RCC 7860 (cell line): ENCODE measurements at places on chromosomes 16 and 17.
A peak's percentile ranks its signal among the peaks of the same experiment; 100 is the strongest.

DNA sequence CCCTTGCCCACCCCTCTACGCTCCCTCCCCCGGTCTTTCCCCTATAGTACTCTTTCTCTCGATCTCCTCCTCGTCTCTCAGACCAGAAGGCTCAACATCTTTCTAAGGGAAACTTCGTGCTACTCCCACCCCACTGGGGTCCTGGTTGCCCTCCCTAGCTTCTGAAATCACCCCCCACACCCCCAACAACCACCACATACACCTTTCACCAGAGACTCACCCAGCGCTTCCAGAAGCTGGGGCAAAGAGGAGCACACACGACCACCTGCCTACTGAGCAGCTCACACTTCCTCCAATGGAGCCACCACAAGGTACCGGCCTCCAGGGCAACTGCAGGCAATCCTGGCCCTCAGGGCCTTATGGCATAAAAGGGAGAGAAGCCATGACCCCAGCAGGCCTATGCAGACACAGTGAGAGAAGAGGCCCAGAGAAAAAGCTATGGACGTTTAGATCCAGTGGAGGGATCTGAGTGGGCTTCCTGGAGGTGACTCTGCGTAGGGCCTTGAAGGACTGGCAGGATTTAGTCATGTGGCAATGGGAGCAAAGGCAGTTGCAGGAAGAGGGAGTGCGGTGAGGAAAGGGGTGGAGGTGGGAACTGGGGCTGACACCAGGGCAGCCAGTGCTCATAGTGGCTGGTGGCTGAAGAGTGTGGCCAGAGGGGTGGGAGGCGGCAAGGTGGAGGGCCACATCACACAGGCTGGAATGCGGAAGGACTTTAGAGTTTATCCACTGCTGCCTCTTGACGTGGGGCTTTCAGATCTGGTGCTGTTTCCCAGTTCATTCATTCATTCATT lies 12.1 kb upstream of the TMEM92 start:
- no peak for DNase-seq

DNA sequence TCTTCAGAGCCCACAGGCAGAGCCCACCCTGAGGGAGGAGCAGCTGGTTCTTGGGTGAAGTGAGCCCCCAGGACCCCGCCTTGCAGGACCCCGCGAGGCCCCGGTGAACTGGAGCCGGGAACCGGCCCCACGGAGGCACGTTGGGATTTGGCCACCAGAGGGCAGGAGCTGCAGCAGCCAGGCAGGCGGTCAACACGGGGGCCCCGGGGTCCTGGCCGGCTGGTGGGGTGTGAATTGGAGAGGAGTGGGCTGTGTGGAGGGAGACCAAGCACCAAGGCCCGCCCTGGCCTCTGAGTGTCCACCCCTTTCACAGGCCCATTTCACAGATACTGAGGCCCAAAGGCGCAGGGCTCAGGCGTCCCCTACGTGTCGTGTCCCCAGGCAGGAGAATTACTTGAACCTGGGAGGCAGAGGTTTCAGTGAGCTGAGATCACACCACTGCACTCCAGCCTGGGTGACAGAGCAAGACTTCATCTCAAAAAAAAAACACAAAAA lies 2.2 kb downstream of the DPEP1 start:
- DNase-seq: no peak

DNA sequence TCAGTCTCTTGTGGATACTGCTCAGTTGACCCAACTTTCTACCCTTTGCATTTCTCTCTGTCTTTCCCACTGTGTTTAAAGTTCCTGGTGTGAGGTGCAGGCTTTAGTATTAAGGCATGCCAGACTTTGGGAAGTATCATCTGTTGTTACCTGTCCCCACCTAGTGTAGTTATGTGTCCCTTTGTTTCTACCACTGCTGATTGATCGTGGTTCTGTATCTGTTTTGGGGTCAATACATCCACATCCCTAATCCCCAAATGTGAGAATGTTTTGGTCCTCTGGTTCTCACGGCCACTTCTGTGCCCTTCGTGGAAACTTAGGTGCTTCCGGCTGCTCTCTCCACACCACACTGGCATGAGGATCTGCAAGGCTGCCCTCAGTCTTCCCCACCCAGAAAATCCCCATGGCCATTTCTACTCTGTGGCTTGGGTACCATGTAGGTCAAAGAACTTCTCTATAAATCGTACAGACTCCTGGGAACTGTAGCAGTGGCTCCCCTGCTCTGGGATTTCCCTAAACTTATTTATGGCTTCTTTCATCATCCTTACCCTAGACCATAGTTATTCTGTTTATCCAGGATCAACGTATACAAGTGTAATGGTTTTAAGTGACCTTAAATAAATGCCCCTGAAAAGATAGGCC lies 443.2 kb downstream of the XYLT1 start:
- DNase-seq: no peak

GRCh38 chr16:29696881-29697331 lies 17.9 kb downstream of the QPRT start:
- no peak for DNase-seq

- DNase-seq: no peak
These were observed 15.3 kb downstream of the CA7 start for GRCh38 chr16:66859397-66860068.

DNA sequence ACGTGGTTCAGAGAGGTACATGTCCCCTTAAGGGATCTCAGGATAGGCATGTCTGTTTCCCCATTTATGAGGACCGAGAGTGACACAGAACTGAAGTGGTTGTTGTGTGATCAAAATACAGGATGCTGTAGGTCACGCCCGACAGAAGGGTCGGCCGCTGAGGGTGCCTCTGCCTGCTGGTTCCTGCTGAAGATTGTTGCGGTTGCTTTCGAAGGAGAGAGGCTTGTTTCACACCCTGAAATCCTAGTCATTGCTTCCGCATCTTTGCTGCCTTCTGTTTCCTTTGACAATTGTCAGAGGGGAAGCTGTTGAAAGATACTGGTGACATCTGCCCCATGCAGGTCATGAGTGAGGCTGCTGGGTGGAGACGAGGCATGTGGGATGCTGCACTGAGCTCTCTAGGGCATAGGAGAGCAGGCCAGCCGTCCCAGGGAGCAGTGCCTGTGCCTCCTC lies 3.8 kb upstream of the NAT9 start:
- DNase-seq: no peak

DNA sequence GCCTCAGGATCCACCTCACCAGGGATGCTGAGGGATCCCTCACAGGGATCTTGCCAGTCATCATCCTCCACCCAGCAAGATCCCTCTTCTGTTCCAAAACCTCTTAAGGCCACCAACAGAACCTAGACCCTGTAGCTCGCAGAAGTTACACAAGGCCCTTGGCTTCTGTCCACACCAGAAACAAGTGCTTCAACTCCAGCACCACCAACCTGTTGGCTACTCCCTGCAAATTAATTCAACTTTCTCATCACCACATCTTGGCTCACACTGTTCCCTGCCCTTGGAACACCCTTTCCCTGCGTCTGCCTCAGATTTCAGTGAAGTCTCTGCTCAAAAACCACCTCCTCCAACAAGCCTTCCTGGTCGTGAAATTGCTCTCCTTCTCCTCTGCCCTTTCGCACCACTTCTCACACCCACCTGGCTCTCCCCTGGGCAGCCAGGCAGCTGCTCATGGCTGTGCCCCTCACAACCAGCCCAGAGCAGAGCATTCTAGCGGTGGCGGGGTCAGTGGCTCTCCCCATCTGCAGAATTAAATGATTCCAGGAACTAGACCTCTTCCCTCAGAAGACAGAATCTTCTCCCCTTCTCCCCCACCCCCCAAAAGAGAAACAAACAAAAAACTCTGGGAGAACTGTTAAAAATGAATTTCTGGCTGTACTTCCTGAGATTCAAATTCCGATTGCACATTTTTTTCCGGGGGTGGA lies 1.8 kb downstream of the PLLP start:
- DNase-seq: no peak

- DNase-seq: no peak
These were observed 397.4 kb downstream of the CA10 start for GRCh38 chr17:51761105-51761504.

GRCh38 chr17:59837308-59838051 lies 55.3 kb downstream of the TUBD1 start:
- peak; percentile 100 for DNase-seq

DNA sequence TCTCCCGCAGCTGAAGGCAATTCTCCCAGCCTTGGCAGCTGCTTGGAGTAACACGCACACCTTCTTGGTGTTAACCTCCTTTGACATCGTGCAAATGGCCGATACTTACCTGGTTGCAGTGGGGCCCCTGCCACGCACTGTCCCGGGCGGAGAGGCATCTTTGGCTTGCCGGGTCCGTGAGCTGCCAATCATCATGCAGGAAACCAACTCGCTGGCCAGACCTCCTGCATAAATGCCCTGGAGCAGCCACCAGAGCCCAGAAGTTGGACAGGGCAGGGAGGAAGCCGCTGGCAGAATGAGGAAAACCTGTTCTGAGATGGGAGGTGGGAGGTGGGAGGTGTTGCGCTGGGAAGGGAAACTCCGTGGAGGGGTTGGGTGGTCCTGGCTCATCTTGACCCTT lies 41.7 kb upstream of the CREBBP start:
- no peak for DNase-seq

DNA sequence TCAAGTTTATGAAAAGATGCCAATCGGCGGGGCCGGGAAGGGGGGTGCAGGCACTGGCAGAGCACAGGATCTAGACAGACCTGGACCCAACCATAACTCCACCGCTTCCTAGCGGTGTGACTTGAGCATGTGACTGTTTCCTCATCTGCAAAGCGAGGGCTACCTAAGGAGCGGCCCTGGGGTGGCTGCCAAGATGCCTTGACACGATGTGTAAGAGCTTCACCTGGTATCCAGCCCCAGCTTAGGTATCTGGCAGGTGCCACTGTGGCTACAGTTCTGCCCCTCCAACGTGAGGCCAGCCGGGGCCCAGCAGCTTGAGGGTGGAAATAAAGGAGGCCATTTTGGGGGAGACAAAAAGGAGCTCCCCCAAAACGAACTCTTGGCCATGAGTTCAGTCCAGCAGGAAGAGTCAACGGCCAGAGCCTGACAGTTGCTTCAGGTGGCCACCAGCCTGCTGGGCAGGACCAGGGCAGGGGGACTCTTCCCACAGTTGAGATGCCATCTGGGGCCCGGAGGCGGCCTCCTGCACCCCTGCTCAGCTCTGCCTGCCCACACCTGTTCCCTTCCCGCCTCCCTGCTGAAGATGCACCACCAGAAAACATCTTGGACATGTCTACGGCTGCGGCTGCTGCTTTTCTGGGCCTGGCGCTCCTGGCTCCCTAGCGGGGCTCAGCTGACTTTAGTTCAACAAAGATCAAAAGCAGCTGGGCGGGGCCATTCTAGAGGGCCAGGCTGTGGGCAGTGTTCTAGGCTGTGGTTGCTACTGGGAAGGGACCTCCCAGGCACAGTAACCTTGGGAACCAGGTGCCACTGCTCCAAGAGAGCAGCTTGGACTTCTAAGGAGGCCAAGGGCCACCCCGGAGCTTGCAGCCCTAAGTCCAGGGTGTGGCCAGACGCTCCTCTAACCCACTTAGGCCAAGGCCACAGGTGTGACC lies 3.4 kb upstream of the MTSS2 start:
- DNase-seq: no peak

GRCh38 chr17:36592716-36593321 lies 1.1 kb downstream of the DHRS11 start:
- no peak for DNase-seq

GRCh38 chr16:74749291-74750055 lies 25.1 kb downstream of the FA2H start:
- DNase-seq: no peak

DNA sequence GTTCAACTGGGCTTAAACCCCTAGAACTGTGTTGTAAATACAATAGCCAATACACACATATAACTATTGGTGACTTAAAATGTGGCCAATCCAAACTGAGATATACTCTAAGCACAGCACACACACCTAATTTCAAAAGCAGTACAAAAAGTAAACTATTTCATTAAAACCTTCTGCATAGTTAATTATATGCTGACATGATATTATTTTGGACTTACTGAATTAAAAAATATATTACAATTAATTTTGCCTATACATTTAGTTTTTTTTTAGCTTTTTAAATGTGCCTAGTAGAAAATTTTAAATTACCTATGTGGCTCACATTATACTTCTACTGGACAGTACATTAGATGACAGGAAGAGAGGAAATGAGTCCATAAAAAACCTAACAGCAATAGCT lies 21.5 kb downstream of the MED13 start:
- DNase-seq: no peak

GRCh38 chr17:65139101-65139764 lies 2.1 kb downstream of the RGS9 start:
- no peak for DNase-seq

- no peak for DNase-seq
These were observed 23.3 kb upstream of the SLC5A10 start for GRCh38 chr17:18928628-18929125.

DNA sequence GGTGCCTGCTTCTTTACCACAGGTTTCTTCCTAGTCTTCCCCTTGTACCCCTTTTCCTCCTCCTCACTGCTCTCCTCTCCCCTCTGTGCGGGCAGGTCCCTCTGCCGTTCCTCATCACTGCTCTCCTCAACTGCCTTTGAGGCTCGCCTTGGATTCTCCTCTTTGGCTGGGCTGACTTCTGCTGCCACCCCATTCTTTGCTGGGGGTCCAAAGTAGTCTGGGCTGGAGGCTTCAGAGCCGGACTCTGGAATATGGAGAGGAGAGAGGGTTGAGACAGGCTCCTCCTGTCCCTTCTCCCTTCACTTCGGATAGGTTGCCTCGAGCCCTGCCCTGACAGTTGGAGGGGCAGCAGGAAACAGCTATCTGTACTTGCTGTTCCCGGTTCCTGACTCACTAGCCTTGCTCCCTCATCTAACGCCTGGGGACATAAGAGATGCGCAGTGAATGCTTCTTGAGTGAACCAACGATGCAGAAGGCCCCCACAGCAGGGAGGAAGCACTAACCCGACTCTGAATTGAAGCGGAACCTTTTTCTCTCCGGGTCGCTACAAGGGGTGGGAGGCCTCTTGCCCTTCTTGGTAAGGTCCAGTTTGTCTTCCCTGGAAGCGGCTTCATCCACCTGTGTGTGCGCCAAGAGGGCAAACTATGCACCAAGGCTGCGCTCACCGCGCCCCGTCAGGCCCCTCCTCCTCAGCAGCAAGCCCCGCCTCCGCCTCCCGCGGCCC lies 655 bp downstream of the HIRIP3 start:
- peak; percentile 17 for DNase-seq

GRCh38 chr16:68752602-68753001 lies 15.5 kb downstream of the CDH1 start:
- no peak for DNase-seq

DNA sequence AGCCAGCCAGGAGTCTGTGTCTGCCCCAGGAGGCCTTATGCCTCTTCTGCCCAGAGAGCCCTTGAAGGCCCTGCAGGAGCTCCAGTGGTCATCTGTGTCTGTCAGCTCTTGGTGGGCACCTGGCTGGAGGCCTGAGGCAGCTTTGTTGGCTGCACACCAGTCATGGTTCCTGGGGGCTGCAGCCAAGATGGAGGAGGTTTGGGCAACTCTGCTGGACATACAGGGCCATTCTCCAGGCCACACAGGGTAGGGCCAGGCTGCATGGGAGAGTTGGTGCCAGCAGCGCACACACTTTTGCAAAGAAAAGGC lies 29.4 kb downstream of the B9D1 start:
- no peak for DNase-seq

- no peak for DNase-seq
These were observed 29.3 kb upstream of the CIBAR2 start for GRCh38 chr16:85141491-85142128.

- no peak for DNase-seq
These were observed 155.6 kb downstream of the SNX11 start for GRCh38 chr17:48262982-48263730.
